Mononuclear cell (primary cell): ENCODE measurements at places on chromosomes 2 and 18. TPM values are rescaled to one million over a fixed set of nuclear protein-coding genes. Genes with fewer than 3 reads are reported as not detected.

Gene CRYGC
- not detected for total RNA-seq

Gene CRYBA2
- total RNA-seq: not detected

Gene NXPH2
- not detected for total RNA-seq

Gene TUBA3D
- total RNA-seq: not detected

Gene CHST10
- 6.0 TPM for total RNA-seq

Gene AFF3
- 21.9 TPM for total RNA-seq

Gene DOCK10
- 176 TPM for total RNA-seq

Gene CXCR1
- total RNA-seq: 0.10 TPM

Gene DLGAP1
- total RNA-seq: 0.42 TPM

Gene EMX1
- total RNA-seq: not detected

Gene POTEI
- total RNA-seq: under 0.01 TPM

Gene C2orf80
- total RNA-seq: not detected

Gene MARCO
- 5.8 TPM for total RNA-seq

Gene ICOS
- total RNA-seq: 111 TPM

Gene ALPP
- total RNA-seq: not detected

Gene EFEMP1
- 0.42 TPM for total RNA-seq

Gene RFX8
- total RNA-seq: 0.21 TPM

Gene CFC1
- not detected for total RNA-seq

Gene CD8B
- total RNA-seq: 41.9 TPM

Gene HOXD13
- total RNA-seq: not detected

Gene LYPD1
- total RNA-seq: not detected

Gene SLC35F6
- total RNA-seq: 30.3 TPM

Gene MC5R
- total RNA-seq: not detected

Gene SLC40A1
- 65.5 TPM for total RNA-seq

Gene LGALSL
- 11.6 TPM for total RNA-seq

Gene PROKR1
- total RNA-seq: under 0.01 TPM

Gene CFAP210
- total RNA-seq: 0.10 TPM

Gene CCDC121
- total RNA-seq: 0.84 TPM

Gene CXCR4
- 1,915 TPM for total RNA-seq

Gene RUFY4
- 1.0 TPM for total RNA-seq

Gene C2orf66
- total RNA-seq: not detected

Gene REG3A
- total RNA-seq: not detected

Gene ITGA6
- 116 TPM for total RNA-seq

Gene DHX57
- 19.2 TPM for total RNA-seq

Gene RELCH
- total RNA-seq: 53.3 TPM

Gene REG3G
- total RNA-seq: not detected

Gene MAP2
- 0.73 TPM for total RNA-seq

Gene CD8B2
- total RNA-seq: 0.73 TPM

Gene WNT10A
- 1.5 TPM for total RNA-seq

Gene SPC25
- total RNA-seq: 1.3 TPM

Gene ARHGAP25
- total RNA-seq: 28.2 TPM

Gene RAPGEF4
- total RNA-seq: 2.4 TPM

Gene SERPINB3
- not detected for total RNA-seq

Gene MYO7B
- total RNA-seq: 1.0 TPM

Gene AQP4
- total RNA-seq: not detected

Gene CCDC85A
- total RNA-seq: not detected

Gene RAB27B
- total RNA-seq: 14.3 TPM

Gene C18orf32
- 25.3 TPM for total RNA-seq

Gene DHRS9
- 0.42 TPM for total RNA-seq

Gene NAT8
- not detected for total RNA-seq

Gene TRIM54
- not detected for total RNA-seq

Gene DNAJC5G
- not detected for total RNA-seq

Gene APOB
- not detected for total RNA-seq

Gene PPM1B
- 112 TPM for total RNA-seq

Gene NOL4
- not detected for total RNA-seq

Gene RAX
- total RNA-seq: not detected

Gene ASXL3
- under 0.01 TPM for total RNA-seq
